Stimulated activated CD4-positive, alpha-beta T cell treated with anti-CD3 and anti-CD28 coated beads, Interleukin-4, amount 100 ng/mL, for 4 hours (primary cell): ENCODE measurements at places on chromosomes 5 and 9.

DNA sequence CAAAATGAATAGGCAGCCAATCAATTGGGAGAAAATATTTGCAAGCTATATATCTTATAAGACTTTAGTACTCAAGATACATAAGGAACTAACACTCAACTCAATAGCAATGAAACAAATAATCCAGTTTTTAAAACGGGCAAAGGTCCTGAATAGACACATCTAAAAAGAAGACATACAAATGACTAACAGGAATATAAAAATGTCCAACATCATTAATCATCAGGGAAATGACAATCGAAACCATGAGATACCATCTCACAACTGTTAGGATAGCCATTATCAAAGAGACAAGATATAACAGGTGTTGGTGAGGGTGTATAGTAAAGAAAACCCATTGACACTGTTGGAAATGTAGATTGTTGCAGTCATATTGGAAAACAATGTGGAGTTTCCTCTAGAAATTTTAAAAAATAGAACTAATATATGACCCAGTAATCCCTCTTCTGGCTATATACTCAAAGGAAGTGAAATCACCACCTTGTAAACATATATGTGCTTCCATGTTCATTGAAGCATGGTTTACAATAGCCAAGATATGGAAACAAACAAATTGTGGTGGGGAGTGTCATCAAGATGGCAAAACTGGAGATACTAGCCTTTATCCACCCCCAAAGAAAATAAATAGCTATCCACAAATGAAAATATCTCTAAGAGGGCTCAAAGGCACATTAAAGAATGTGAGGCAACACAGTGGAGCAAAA is 13.9 kb upstream of the BTNL3 start:
- no peak for DNase-seq

DNA sequence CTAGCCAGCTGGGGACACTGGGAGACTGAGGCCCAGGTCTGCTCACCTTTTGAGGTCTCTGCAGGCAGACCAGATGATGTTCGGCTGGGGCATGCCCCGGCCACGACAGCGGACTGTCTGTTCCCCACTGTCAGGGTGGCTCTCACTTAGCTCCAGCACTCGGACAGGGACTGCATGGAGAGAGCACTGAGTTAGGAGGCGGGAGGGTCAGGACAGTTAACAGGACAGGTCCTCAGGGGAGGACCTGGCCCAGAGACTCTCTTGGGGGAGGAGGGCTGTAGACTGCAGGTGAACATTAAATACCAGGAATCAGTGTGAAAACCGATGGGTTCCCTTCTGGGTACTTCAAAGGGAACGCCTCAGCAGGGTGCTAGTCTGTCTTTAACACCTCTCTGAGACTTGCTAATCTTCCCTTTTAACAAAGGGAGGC is 25.1 kb downstream of the PDGFRB start:
- no peak for DNase-seq

GRCh38 chr5:151267491-151268260 is 14.7 kb downstream of the GM2A start:
- DNase-seq = no peak

- DNase-seq = no peak
Observed at GRCh38 chr5:149796836-149797235, 66.7 kb downstream of the PPARGC1B start.

DNA sequence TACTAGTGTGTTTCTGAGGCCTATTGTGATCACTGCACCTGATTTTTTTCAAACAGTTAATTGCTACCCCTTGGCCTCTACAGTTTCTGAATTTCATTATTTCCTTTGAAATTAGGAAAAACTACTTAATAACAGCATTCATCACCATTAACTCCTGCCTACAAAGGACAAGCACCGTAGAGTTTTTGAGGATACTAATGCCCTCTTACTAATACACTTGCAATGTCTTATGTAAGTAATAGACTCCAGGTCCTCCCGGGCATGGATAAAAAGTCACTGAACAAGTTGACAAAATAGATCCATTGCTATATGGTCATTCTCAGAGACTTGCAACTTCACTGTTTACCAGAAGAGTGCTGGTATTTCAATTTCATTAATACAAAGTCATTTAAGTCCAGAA is 1172.5 kb downstream of the CDH12 start:
- no peak for DNase-seq

DNA sequence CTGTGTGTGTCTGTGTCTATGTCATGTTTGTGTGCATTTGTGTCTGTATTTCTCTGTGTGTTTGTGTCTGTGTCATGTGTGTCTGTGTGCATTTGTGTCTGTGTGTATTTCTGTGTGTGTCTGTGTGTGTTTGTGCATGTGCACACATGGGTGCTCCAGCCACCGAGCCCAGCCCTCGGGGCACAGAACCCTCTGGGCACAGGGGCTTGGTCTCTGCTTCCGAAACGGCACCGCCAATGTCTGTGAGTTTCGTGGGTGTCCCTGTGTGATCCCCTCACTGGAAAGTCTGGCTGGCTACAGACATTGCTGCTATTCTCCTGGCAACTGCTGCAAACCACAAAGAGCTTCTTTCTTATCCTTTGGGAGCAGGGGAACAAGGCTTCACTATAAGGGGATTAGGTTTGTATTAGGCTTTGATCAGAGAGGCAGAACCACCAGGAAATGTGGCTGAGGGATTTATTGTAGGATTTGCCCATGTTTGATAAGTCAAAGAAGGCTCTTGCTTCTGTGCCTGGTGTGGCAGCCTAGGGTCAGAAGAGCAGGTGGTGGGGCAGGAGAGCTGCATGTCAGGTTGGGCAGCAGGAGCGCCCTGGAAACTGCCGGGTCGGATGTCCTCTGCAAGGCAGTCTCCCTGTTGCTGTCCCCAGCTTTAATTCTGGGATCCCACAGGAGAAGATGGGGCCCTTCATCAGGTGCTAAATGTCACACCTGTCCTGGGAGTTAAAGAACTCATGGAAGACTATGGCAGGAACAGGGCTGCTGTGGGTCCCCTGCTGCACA is 39.6 kb upstream of the FCN1 start:
- no peak for DNase-seq

DNA sequence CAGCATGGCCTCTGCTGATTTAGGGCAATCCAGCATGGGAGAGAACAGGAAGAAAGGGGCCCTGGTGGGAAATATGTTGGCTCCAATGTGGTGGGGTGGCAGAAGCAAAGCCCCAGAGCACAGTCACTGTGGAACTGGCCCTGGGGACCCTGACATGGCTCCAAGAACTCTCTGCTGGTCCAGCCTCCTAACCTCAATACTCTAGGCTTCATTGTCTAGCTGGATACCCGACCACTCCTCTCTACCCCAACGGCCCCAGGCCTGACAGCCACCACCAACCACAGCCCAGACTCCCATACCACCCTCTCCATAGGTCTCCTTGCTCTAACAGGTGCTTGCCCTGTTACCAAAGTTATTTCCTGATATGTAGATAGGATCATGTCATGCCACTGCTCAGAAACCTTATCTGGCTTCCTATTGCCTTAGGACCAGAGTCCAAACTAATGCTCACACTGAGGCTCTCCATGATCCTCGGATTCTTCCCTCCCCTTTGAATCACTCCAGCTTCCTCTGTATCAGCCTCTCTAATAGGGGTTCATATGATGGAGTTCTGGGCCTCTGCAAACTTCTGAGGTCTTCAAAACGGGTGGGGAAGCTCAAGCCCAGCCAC is 12.9 kb downstream of the ACSL6 start:
- no peak for DNase-seq

GRCh38 chr5:1003296-1003937 is 5.2 kb upstream of the NKD2 start:
- DNase-seq = no peak

GRCh38 chr5:83401122-83401731 is 70.3 kb upstream of the VCAN start:
- no peak for DNase-seq

DNA sequence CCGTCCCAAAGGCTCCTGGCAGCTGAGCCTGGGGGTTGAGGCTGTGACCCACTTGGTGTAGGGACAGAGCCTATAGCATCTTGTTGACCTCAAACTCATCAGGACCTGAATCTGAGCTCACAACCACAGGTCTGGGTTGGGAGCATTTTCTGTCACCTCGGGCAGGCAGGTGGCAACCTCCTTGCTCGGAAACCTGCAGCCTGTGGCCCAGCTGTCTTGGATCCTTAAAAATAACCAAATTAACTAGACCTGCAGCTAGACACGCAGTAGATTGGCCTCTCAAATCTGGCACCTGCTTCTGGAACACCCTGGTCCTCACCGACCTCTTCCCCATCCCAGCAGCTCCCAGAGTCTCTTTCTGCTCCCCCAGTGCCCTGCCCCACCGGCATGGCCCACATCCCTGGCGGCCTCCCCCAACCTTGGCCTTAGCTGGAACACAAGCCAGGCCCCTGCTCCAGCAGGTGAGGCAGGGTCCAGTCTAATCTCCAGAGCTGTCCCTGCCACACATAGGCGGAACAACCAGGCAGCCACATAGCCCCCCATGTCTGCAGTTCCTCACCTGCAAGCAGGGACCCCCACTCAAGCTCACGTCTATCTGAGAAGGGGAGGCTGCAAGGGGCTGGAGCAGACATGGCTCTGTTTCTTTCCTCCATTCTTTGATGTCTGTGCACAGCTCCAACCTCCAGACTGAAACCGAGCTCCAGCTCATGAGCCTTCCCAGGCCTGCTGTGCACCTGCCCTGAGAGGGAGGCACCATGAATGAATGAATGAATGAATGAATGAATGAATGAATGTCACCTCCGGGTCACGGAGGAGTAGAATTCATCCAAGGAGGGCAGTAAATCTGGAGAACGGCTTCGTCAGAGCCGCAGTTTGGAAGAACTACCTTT is 28.3 kb downstream of the PAEP start:
- no peak for DNase-seq

GRCh38 chr5:77662635-77663034 is 24.1 kb upstream of the OTP start:
- DNase-seq = no peak

DNA sequence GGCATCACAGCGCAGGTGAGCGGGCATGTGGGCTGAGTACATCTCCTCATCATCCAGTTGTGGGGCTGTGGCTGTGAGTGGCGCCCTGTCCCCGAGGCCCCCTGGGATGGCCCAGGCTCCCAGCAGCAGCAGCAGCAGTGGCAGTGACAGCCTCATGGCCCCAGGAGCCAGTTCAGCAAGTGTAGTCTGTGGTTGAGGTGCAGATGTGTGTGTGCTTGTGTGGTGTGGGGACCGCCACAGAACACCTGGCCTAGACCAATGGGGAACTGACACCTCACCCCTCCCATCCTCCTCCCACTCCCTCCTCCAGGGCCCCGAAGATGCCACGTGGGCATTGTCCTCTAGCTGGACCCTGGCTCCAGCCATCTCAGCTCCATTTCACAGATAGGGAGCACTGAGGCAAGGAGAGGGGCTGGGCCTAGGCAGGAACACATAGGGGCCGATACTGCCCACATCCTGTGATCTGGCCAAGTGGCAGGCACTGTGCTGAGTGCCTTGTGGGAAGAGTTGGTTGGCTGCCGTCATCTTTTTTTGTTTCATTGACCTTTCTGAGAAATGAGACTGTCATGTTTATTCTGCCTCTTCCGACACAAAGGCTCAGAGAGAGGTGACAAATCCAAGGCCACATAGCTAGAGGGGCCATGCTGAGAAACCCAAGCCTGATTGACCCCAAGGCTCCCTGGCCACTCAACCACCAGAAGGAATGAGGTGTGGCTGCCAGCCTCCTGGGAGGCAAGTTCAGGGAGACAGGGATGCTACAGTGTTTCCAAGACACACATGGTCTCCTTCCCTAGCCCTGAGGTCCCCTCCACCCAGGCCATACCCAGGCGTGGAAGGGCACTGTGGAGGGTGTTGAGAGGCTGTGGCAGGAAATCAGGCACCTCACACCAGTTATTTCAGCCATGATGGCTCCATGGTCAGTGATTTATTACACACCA is at the start of gene MZB1:
TSS of gene MZB1 (minus strand) at position 213 of the 938 bp plus-strand sequence. CDS start at position 156, 57 bp downstream.
- DNase-seq = peak; percentile 41

DNA sequence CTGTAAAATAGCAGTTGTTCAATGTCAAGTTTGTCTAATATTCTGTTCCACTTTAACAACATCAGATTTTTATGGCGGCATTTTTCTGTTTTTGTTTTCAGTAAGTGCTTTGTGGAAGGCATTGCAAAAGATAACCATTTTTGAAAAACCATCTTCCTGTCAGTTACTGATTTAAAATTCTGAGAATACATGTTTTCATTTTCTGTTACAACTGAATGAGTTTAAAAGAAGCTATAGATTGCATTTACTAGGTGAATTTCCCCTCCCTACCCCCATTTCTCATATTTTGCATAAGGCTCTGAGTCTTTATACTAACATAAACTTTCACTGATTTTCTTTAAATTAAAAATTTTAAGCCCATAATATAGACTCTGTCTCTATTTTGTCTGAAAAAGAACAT is 4.6 kb upstream of the ERAP2 start:
- DNase-seq = no peak

DNA sequence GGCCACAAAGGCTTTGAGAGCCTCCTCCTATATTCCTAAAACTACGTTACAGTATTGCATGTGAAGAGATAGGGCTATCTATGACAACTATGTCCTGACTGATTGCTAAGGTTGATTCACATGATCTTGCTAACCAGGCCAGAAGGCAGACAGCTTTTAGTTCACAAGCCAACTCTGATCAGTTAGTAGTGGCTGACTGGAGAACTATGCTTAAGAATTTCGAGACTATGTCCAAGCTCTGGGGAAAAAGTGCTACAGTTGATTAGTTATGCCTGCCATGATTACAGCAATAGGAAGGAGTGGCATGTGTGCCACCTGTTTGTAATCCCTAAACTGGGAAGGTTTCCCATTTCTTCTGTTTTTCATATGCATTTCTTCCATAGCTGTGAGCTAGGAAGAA is 223.4 kb downstream of the DOCK8 start:
- DNase-seq = no peak

DNA sequence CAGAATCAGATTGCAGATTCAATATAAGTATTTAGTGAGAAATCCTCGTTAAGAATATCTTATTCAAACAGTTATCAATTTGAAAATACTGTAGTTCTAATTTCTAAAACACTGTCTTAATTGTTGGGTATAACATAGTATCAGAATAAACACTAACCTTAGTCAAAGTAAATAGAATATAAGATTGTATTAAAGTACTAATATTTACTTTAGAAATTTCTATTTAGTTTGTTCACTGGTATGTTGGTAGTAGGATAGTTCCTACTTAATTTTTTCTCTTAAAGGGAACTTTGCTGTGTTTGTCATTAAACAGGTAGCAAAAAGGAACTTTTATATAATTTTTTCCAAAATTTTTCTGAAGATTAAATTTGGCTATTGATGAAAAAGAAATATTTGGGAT is 42.3 kb downstream of the FAM174A start:
- no peak for DNase-seq

DNA sequence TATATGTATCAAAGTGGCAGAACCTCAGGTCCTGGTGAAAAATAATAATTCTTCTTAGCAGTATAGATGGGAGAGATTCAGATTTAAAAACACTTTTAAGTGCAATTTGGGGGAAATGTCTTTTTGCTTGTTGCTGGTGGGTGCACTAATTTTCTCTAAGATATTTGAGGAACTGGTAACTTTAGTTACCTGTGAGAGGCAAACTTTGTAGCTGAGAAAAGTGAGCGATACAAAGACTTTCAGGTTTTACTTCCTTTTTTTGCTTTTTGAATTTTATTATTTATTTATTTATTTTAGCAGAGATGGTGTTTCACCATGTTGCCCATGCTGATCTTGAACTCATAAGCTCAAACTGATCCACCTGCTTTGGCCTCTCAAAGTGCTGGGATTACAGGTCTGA is 303.1 kb upstream of the PTGER4 start:
- no peak for DNase-seq
